ENCODE measurements at places on chromosomes 2 and 18. TPM values are rescaled to one million over a fixed set of nuclear protein-coding genes. Genes with fewer than 3 reads are reported as not detected.

The CACNB4 gene
- 33.9 TPM for total RNA-seq

The ABCG8 gene
- total RNA-seq: not detected

The RAPH1 gene
- 47.7 TPM for total RNA-seq

The CPS1 gene
- 1.3 TPM for total RNA-seq

The OBSL1 gene
- total RNA-seq: 43.5 TPM

The GATA6 gene
- total RNA-seq: 42.0 TPM

The TMEM163 gene
- total RNA-seq: 1.6 TPM

The ARHGEF4 gene
- 7.0 TPM for total RNA-seq

The CNGA3 gene
- total RNA-seq: 0.85 TPM

The FRZB gene
- total RNA-seq: 3.7 TPM

GRCh38 chr2:198054299-198054698 lies 249.9 kb downstream of the PLCL1 start:
- no peak for DNase-seq

- DNase-seq: no peak
These were observed 59.3 kb upstream of the OTOF start for GRCh38 chr2:26537069-26537825.

GRCh38 chr2:109254174-109254904 lies 125.3 kb downstream of the SH3RF3 start:
- no peak for DNase-seq

- no peak for DNase-seq
These were observed 121.6 kb downstream of the SPP2 start for GRCh38 chr2:234172066-234172465.

GRCh38 chr18:46261799-46262198 lies 157.6 kb downstream of the HAUS1 start:
- DNase-seq: no peak

DNA sequence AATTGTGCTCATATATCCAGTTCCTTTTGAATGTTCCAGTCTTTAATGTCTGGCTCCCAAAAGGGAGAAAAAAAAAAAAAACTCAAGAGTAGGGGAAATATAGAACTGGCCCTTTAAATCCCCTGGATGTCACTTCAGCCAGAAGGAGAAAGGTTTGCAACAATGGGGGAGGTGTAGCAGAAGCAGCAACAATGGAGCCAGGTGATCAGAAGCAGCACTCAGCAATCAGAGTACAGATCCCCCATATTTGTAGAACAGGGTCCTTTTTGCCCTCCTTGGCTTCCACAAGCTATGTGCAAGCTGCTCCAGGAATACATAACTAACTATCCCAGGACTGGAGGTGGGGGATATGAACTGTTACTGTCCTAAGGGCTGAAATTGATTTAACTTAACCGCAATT lies 25.8 kb upstream of the ZNF397 start:
- no peak for DNase-seq

GRCh38 chr18:48023334-48024008 lies 93.0 kb upstream of the SMAD2 start:
- peak; percentile 81 for DNase-seq

GRCh38 chr2:62627667-62628066 lies 77.8 kb upstream of the EHBP1 start:
- DNase-seq: no peak

GRCh38 chr2:207337234-207338219 lies 171.8 kb upstream of the KLF7 start:
- DNase-seq: no peak

- no peak for DNase-seq
These were observed 71.3 kb downstream of the SOWAHC start for GRCh38 chr2:109685453-109685852.

DNA sequence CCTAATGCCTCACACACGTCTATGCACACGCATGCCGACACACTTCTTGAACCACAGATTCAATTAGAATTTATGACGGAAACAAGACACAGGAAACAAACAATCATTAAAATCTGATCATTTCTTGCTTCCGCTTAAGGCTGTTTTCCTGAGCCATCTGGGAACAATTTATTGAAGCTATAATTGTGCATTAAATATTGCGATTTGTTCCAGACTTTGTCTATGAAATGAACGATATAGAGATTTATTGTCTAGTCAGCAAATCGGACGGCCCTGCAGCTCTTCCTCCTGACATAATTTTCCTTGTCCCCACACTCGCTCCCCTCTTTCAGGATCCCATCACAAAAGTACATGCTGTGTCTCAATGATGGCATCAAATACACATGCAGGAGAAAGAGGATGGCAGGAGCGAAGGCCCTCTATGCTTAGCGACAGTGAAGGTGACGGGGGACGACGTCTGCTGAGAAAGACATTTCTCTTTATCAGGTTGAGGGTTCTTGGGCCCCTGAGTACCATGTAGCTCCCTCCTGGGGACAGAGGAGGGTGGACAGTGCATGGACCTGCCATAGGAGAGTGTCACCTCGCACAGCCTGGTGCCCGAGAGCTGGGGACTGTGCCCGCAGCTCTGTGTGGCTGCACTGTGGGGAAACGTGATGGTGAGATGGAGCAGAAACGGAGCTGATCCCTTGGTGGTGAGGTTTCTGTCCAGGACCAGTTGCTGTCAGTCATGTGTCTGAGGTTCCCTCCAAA lies 157.3 kb downstream of the ACKR3 start:
- DNase-seq: no peak

DNA sequence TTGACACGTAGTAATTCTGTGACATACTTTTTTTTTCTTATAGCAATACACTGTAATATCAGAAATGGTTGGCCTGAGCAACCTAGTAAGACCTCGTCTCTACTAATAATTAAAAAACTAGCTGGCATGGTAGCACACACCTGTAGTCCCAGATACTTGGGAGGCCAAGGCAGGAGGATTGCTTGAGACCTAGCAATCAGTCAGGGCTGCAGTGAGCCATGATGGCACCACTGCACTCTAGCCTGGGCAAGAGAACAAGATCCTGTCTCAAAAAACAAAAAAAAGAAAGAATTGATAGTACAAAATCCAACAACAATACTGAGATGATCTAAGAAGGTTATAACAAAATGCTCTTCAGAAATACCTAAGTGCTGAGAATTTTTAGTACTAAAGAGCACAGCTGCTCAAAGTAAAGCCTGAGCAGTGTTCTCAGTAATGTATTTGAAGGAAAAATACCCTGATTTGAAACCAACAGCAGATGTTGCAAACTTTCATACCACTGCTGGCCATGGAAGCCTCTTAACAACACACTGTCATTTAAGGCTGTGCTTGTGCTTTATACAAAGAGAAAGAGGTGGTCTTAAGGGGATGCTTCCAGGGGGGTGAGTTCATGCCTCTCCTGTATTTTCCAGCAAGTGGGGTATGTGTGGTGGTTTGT lies 132.6 kb upstream of the CDCA7 start:
- no peak for DNase-seq

DNA sequence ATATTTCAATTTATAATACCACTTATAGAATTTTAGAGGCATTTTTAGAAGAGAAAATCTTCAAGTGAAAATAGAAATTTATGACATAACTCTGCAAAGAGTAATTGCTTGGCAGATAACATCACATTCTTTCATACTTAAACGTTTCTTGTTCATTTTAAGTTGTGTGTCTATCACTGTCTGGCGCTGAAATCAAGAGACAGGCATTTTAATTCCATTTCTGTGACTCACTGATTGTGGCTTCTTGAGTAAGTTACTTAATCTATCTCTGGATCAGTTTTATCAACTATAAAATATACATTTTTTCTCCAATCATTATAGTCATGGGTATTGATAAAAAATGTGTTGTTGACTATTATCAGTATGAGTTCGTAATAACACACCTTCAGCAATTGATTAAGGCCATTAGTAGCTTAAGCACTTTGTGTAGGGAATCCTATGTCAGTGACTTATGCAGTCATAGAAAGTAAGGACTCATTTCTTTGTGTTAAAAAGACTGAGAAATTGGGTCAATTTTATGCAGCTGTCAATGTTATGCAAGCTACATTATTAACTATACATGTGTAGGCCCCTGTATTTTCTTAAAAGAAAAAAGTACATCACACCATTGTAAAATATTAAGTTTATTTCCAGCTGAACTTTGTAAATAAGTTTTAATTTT lies 497.3 kb downstream of the CCDC85A start:
- no peak for DNase-seq
